H9 (cell line): ENCODE measurements at places on chromosomes 5 and 9. TPM values are rescaled to one million over a fixed set of nuclear protein-coding genes. Genes with fewer than 3 reads are reported as not detected.

Gene GRXCR2
- total RNA-seq = not detected in 2 replicates

Gene CTNNAL1
- total RNA-seq = 51.9 and 52.9 TPM in 2 replicates

- no peak overlapping the region for H3K27ac ChIP-seq
- H3K36me3 ChIP-seq = no peaks in the 10 kb centered on the region
- no peak for DNase-seq
- H3K4me1 ChIP-seq = no peaks in the 10 kb centered on the region
Observed at GRCh38 chr5:74916831-74917710, 50.9 kb upstream of the FAM169A start.

GRCh38 chr5:110865400-110866094 is 126.7 kb downstream of the SLC25A46 start:
- DNase-seq = peak; percentile 73
- no peaks in the 10 kb centered on the region for H3K36me3 ChIP-seq
- no peaks in the 10 kb centered on the region for H3K4me1 ChIP-seq
- no peaks in the 10 kb centered on the region for H3K27me3 ChIP-seq
- no peak overlapping the region for H3K4me3 ChIP-seq

GRCh38 chr9:18668944-18669343 is 195.0 kb downstream of the ADAMTSL1 start:
- peak; percentile 56 for DNase-seq
- no peaks in the 10 kb centered on the region for H3K27me3 ChIP-seq
- H3K27ac ChIP-seq = no peak overlapping the region
- no peak overlapping the region for H3K4me3 ChIP-seq
